ENCODE measurements at places on chromosomes 12 and 14.

GRCh38 chr12:119749666-119750065 is 81.7 kb downstream of the PRKAB1 start:
- no peak for DNase-seq

GRCh38 chr12:124177951-124178316 is 117.0 kb upstream of the RFLNA start:
- DNase-seq, result no peak

- DNase-seq, result no peak
Observed at GRCh38 chr12:123059500-123059899, 79.0 kb downstream of the ARL6IP4 start.

- DNase-seq, result no peak
Observed at GRCh38 chr12:8554451-8555195, 13.9 kb upstream of the CLEC4E start.

DNA sequence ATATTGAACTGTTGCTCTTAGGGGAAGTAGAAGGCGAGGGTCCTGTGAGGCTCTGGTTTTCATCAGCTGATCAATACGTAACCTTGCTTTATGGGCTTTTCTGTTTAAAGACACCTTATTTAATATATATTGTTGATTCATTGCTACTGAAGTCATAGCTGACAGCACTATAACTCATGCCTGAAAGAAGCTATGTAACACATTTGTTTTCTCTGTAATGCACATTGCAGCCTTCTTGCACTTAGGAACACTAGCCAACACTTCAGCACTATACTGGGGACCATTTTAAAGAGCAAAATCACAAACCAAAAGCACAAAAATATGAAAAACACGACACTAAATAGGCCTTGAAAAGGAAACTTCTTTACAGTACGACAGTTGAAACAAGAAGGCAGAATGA is 135.7 kb downstream of the TTC6 start:
- DNase-seq, result no peak

DNA sequence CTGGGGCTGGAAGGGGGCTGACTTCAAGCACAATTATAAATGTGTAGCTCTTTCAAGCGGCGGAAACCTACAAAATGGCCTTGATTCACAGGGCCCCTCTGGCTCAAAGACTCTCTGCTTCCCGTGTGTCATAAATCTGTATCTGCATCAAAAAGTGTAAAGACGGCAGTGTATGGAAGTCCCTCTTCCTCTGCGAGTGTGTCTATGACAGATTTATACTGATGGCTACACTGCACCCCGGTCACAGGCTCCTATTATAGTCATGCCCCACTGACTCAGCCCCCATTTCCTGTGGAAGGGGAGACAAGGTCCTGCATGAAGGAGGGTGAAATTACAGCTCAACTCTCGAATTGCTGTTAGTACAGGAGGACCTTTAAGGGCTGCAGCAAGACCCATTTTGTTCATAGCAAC is 68.6 kb downstream of the HMGA2 start:
- no peak for DNase-seq

DNA sequence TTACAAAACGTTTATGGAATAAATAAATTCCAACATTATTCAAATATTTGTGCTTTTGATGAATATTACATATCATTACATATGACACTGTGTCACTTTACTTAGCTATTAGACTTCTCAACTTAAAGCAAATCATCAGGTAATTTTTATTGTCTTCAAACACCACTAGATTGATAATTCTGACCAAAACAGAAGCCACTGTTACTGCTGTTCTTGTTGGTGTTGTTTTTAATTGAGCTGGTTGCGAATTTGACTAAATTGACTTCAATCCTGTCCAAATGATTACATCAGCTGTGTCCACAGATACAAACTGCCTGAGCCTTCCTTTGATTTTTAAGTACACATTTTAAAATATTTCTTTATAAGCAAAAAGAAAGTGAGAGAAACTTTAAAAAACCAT is 29.2 kb downstream of the PRKD1 start:
- no peak for DNase-seq

GRCh38 chr14:94451091-94451771 is 1.4 kb downstream of the SERPINA11 start:
- no peak for DNase-seq

DNA sequence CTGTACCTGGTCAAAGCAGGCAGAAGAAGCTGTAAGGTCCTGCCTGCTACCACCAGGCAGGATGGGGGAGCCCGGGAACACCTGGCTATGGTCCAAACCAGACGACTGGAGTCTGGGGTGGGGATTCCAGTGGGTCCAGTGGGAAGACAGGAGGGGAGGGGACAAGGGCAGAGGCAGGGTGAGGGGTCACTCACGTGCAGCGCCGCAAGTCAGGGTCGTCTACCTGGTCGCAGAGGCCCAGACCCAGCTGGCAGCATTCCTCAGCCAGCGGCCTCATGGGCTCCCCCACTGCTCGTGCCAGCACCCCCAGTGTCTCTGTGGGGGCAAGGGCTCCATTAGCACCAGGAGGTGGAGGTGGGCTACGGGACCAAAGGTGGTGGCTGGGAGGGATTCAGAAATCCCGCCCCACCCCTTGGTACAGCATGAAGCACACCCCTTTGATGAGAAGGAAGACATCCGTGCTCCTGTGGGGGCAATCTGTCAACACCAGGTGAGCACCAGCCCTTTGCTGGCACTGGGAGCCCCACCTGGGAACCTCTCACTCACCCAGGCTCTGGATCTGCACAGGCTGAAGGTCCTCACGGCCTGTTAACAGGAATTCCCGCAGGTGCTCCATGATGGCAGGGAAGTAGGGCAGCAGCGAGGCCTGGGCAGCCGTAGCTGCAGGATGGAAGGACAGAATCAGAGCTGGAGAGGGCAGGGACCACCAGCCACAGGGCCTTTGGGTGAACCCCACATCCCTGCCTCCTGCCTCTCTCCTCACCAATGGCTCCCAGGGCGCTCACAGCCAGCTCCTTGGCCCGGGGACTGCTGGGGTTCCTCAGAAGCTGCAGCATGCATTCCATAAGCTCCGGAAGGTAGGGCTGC is 4.3 kb downstream of the IPO4 start:
- no peak for DNase-seq

GRCh38 chr14:103257211-103257962 is 76.7 kb upstream of the EIF5 start:
- no peak for DNase-seq

GRCh38 chr14:104773505-104774452 is 20.8 kb downstream of the SIVA1 start:
- DNase-seq, result no peak

GRCh38 chr12:3998968-3999792 is 126.0 kb upstream of the PARP11 start:
- no peak for DNase-seq

DNA sequence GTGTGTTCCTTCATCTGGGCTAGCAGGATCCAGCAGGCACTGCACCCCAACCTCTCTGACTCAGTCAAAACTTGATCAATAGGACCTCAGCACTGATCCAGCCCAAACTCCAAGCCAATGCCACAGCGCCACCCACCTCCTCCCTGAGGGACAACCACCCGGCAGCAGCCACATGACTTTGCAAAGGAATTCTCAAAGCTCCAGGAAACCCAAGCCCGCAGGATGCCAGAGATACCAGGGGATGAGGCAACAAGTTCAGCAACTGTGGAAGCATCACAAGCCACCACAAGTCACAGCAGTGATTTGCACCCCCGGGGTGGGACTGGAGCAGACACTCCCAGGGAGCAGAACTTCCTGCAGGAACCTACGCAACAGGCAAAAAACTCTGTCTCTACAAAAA is 37.3 kb downstream of the ACTN1 start:
- no peak for DNase-seq
